ENCODE measurements at places on chromosomes 13 and 19.

- DNase-seq, result no peak
Observed at GRCh38 chr19:38484747-38485146, 51.3 kb downstream of the RYR1 start.

- no peak for DNase-seq
Observed at GRCh38 chr13:109361562-109362289, 424.7 kb downstream of the IRS2 start.

DNA sequence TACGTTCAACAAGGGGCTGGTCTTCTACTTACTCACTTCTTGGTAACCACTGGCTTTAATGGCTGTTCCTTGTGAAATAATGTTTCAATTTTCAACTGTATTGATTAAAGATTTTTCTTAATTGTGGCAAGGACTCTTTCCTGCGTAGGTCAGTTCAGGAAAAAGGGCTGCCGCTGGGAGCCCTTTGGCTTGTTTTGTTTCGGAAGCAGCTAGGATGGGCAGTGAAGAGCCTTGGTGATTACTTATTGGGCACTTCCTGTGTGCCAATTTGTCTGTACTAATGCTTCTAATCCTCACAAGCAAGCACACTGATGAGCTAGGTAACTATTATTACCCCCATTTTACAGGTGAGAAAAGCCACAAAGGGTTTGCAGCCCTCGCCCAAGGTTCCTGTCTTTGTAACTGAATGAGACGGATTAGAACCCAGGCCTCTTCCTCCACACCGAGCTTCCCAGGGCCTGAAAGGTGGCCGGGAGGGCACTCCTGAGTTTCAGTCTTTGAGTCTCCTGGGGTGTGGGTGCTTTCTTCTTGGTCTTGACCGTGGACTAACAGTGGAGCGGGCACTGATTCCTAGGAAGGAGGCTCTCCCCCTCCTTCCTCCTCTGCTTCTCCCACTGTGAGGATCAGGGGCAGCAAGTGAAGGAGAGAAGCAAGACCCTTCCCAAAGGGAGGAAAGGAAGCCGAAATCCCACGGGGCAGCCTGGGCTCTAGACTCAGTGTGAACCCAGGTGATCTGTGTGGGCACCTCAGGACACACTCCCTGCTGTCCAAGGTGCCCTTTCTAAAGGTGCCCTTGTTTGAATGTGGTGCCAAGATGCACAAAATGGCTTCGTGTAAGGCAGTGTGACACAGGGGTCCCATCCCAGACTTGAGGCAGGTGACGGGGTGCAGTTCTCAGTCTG, 3.7 kb downstream of the COL4A2 start:
- no peak for DNase-seq

DNA sequence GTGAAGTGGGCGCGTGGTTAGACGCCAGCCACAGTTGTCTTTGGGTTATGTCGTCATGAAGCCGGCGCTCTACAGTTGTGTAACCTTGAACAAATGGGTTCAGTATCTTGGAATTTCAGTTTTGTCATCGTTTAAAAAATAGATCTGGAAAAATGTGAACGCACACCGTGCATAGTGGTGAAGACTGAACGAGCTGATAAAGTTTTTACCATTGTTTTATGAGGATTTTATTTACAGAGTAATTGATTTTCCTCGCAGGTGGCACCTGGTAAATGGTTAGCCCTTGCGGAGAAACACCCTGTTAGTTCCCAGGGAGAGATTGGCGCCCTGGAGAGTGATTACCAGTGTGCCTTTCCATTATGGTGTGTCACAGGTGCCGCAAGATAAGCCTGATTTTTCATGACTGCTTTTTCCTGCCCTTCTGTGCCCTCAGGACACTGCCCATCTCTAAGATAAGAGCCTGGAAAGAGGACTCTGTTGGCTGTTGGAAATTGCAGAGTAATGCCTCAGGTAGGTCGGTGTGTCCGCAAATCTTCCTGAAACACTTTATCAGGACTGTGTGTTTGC, 577 bp downstream of the ZNF181 start:
- no peak for DNase-seq

GRCh38 chr19:31177246-31177645, 172.0 kb downstream of the TSHZ3 start:
- DNase-seq, result no peak

- no peak for DNase-seq
Observed at GRCh38 chr13:98335721-98336120, 158.7 kb upstream of the RNF113B start.

DNA sequence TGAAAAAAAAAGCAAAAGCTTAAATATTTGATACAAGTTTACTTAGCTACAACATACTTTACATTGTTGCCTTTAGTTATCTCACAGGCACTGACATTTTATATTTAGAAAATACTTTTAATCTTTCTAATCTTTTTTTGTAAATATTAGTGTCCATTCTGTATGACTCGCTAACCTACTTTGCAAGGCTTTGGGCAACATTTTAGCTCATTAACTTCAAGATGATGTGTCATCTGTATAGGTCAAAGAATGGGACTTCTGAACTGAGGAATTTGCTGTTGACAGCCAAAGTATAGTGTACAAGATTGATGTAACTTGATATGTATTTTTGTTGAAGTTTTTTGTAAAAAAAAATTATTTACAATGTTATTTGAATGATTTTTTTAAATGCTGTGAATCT, 2.7 kb upstream of the C1QTNF9 start:
- DNase-seq, result no peak

DNA sequence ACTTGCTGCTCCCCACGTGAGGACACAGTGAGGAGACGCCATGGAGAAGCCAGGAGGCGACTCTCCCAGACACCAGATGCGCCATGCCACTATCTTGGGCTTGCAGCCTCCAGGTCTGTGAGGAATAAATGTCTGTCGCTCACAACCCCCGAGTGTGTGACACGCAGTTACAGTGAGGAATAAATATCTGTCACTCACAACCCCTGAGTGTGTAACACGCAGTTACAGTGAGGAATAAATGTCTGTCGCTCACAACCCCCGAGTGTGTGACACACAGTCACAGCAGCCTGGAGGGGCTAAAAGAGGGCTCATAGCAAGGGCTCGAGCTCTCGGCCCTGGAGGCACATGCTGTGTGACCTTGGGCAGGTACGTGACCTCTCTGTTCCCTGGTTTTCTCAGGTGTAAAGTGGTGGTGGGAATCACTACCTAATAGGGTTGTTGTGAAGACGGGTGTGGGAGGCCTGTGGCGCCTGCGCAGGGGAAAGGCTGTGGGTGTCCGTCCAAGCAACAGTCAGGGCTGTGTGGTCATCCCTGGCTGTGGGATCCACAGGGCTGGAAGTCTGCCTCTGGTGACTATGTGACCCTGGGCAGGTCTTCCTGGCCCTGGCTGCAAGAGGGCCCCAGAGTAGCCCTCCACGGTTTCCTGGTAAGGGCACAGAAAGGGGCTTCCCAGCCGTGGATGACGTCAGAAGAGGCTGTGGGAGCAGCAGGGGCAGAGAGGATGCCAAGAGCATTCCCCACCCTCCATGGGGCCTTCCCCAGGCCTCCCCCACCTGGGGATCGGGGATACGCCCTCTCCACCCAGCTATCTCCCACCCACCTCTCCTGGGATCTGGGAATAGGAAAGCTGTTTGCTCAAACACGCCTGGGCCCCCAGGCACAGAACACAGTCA, 77.7 kb downstream of the C1QTNF9 start:
- no peak for DNase-seq

GRCh38 chr13:29125934-29126424, 305.8 kb downstream of the MTUS2 start:
- no peak for DNase-seq

- peak; percentile 34 for DNase-seq
Observed at GRCh38 chr19:19402656-19403372, 2.7 kb upstream of the GATAD2A start.

GRCh38 chr19:873084-873483, 13.6 kb downstream of the CFD start:
- DNase-seq, result no peak

GRCh38 chr13:20175907-20176652, 15.2 kb upstream of the GJA3 start:
- no peak for DNase-seq

DNA sequence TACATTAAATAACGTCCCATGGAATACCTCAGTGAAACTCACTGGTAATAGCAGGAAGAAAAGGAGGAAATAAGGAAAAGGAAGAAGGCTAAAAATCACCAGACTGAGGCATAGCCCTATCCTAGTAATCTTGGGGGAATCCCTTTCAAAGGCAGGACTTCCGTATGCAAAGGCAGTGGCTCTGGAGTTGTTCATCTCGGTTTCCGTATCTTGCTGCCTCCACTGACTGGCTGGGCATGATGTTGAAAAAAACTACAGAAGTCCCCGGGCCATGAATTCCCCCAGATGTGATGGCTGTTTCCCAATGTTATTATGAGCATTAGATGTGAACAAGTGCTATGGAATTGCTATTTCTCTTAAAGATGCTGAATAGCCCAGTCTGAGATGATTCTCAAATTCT, 5.5 kb downstream of the FPR2 start:
- no peak for DNase-seq

DNA sequence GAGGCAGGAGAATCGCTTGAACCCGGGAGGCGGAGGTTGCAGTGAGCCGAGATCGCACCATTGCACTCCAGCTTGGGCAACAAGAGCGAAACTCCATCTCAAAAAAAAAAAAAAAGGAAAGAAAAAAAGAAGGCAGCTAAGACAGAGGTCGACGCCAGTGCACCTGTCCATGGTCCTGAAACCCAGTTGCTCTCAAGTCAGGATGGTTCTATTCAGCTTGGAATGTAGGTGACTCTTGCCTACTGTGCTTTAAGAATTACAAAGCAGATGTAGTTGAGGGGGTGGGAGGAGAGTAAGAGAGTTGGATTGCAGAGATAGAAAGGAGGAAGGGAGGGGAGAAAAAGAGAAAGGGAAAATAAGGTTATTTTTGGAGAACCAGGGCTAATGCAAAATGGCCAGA, 18.7 kb downstream of the CACNG7 start:
- DNase-seq, result no peak

- DNase-seq, result no peak
Observed at GRCh38 chr19:43648633-43649032, 9.0 kb upstream of the CADM4 start.

GRCh38 chr13:113365971-113366588, 2.1 kb upstream of the GRTP1 start:
- no peak for DNase-seq

GRCh38 chr13:76820759-76821158, 65.4 kb downstream of the KCTD12 start:
- DNase-seq, result no peak

All from GF-D8 (cell line).